Thymus (tissue), 14 donors: ENCODE measurements at places on chromosomes 2 and 18. TPM values are rescaled to one million over a fixed set of nuclear protein-coding genes. Genes with fewer than 3 reads are reported as not detected.

DNA sequence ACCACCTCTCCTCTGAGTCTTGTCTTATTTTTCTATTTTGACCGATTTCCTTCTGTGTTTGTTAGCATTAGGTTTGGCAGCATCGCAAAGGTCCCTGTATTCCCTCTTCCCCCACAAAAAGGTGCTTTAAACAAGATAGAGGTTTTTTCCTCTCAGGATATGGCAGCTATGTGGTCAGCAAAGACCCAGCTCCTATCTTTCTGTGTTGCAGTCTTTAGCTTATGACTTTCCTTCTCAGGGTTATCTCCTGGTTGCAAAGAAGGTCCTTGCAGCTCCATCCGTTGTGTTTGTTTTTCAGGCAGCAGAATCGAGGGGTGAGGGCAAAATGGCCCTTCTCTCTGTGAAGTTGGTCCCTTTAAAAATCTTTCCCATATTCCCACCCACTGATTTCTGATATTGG, 38.4 kb downstream of the GALNT1 start:
- no peak for DNase-seq

DNA sequence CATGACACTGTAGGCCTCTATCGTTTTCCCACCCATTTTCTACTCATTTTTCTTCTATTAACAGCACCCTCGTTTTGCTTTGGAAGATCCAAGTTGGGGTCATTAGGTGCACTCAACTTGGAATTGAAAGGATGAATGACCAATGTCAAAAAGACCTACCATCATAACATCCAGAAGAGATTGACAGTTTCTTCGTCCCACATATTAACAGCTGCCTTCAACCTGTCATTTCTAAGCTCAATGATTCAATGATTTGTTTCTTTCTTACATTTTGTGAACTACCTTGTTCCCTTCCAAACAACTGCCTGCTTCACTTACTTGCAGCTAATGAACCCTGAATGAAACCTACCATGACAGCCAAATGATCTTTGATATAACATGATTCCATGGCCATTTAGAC, 224.0 kb upstream of the KCNH7 start:
- no peak for DNase-seq

The SLC16A14 gene
- 4.4 TPM for polyA plus RNA-seq

The HOXD12 gene
- polyA plus RNA-seq, result not detected

The COL3A1 gene
- polyA plus RNA-seq, result 48.2 TPM

The C2orf78 gene
- polyA plus RNA-seq, result 0.02 TPM
